A549 treated with RU486 at 1 μM for 4 hours (cell line): ENCODE measurements at places on chromosomes 4 and X. TPM values are rescaled to one million over a fixed set of nuclear protein-coding genes. Genes with fewer than 3 reads are reported as not detected.

The HTN3 gene
- total RNA-seq = not detected in 5 replicates

The XPNPEP2 gene
- total RNA-seq = not detected in 5 replicates

The SCML2 gene
- total RNA-seq = 6.7 to 9.8 TPM (median 8.0 TPM) in 5 replicates

The PRDM8 gene
- 0.23 to 0.70 TPM (median 0.54 TPM) in 5 replicates for total RNA-seq

The NDNF gene
- not detected in 5 replicates for total RNA-seq

The MAGEA12 gene
- 0.08 to 0.20 TPM (median 0.13 TPM) in 4 of 5 replicates, not detected in the other for total RNA-seq

The FAM241A gene
- 0.54 to 1.4 TPM (median 1.1 TPM) in 5 replicates for total RNA-seq

The CDKL2 gene
- total RNA-seq = 0.34 to 0.93 TPM (median 0.71 TPM) in 5 replicates
